HEK293T (cell line): ENCODE measurements at places on chromosomes 16 and 17.

DNA sequence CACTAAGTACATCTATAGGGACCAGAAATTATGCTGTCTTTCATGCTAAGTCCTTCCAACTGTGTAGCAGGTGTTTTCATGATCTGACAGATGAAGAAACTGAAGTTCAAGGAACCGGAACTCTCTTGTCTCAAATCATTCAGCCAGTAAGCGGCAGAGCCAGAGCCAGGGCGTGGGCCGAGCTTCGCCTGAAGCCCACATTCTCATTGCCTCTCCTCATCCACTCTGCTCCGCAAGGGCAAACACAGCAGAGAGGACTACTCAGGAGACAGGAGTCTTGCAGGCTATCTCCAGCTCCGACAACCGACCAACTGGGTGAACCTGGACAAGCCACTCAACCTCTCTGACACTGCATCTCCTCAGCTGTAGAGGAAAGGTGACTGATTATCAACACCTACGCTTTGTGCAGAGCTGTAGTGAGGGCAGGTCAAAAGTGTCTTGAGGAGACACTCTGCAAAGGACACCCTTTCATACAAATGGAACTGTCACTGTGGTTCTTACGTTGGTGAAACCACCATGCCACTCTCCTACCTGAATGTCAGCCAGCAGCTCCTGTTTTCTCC, 72.9 kb downstream of the CYTH1 start:
- DNase-seq, result no peak

GRCh38 chr16:86990451-86990850, 326.7 kb downstream of the C16orf95 start:
- no peak for DNase-seq

DNA sequence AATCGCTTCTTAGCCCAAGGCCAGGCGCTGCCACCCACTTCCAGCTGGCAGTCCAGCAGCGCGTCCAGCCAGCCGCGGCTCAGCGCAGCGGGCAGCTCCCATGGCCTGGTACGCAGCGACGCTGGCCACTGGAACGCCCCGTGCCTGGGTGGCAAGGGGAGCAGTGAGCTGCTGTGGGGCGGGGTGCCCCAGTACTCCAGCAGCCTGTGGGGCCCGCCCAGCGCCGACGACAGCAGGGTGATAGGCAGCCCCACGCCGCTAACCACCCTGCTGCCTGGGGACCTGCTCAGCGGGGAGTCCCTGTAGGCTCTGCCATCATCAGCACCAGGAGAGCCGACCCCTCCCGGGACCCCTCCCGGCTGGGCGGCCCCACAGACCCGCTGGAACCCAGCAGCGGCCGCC, 24.0 kb downstream of the TMC6 start:
- DNase-seq, result no peak

DNA sequence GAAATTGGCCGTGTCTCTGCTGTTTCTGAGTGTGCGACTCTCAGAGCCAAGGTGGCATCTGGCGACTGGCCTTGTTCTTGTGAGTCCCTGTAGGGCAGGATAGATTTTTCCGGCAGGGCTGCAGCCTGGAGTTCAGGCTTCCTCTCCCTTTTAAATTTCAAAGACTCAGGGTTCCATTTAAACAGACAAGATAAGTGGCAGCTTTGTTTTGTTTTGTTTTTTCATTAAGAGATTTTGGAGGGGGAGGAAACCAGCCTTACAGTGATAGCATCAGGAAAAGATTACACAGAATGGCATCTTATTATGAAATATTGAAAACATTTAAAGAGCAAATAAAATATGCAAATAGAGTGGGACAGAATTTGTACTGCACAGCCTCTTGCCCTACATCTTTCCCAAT, 151.3 kb downstream of the RPTOR start:
- DNase-seq, result no peak

DNA sequence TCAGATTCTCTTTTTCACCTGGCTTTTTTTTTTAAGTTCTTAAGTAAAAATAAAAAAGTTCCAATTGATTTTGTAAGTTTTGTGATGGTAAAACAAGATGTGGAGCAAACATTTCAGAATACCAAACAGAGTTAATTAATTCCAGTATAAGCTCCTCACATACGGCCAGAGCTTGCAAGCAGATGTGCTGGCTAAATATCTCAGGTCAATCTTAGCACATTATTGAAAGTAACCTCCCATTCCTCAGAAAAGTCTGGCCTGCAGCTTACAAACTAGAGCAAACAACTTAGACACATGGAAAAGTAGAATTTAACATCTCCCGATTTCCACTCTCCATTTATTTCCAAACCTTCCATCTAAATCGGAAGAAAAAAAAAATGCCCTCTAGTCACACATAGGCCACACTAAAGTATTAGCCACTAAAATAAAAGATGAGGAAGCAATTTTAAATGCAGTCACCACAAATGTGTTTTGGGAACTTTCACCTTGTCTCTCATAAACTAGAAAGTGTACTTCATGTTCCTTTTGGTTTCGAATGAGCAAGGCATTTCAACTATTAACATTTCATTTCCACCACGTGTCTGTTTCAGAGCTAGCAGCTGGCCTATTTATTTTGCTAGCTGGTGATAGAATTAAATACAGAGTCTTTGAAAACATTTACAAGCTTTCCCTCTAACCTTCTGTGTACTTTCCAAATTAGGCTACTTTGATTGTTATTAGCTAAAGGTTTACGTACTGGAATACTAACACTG, 143.3 kb downstream of the STX8 start:
- DNase-seq, result no peak

DNA sequence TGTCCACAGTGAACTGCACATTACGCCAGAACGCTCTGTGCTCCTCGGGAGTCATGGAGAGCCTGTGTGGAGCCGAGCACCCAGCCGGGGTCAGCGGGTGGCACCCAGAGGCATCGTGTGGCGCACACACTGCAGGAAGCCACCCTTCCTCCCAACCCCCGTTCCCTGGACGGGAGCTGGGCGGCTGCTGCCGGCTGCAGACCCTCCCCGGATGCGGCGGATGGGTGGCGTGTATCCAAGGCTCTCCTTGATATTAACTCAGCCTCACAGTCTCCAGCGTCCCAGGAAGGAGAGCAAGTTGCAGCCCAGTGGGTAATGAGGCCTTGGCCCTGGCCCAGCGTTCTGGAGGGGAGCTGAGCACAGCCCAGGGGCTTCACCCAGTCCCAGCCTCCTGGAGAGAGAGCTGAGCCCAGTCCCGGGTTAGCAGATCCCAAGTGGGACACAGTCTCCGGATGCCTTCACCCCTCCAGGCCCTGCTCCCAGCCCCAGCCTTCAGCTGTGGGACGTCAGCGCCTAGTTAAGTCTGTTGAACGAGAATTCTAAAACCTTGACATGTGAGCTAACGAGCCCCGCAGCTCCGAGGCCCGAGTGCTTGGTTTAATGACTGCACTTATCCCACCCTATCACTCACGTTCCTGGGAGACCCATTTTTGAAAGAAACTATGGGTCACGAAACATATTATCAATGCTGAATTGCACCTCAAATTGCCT, 86.6 kb downstream of the TBC1D16 start:
- DNase-seq, result no peak
